HCT116 (cell line): ENCODE measurements at places on chromosomes 16 and 17.

DNA sequence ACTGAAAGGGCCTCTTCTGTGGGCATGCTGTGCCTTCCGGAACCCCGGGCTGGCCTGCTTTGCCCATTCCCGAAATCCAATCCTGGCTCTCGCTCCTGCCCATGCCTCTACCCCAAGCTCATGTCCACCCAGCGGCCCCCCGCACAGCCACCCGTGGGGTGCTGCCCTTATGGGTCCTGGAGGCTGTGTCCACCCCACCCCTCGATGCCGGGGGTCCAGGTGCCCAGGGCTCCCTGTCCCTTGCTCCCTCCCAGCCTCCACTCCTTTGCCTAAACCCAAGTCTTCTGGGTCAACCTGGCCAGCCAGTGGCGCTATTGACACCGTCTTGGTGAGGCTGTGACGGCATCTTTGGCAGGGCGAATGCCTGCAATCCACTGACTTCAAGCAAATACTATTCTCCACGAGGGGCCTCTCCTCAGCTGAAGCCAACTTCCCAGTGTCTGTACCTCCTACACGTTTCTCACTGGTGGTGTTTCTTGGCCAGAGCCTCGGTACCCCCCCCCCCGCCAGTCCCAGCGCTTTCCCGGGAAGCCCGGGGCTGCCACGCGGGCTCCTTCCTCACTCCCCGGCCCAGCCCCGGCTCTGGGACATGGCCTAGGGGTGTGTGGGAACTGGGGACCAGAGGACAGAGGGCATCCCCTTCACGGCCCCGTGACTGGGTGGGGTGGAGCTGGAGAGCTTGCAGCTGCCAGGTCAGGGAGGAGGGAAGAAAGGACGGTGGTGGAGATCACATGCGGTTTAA lies 12.2 kb upstream of the DUS1L start:
- DNase-seq: no peak

GRCh38 chr17:38742411-38743308 lies 5.5 kb downstream of the PCGF2 start:
- DNase-seq: no peak

GRCh38 chr16:578870-579405 lies 9.2 kb downstream of the PIGQ start:
- no peak for DNase-seq

DNA sequence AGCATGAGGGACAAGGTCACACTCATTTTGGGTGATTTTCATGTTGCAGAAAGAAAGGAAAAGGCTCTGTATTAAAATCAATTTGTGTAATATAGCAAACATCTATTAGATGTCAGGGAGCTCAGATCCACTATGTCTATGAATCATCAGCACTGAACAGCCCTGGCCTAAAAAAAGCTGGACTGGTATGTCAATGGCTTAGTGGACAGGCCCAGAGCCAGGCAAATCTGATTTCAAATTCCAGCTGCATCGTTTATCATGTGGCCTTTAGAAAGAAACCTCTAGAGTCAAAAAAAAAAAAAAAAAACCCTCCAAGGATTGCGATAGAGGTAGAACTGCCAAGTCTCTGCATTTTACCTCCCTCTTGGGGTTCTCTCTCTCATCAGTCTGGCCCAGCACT lies 5.4 kb downstream of the GAS7 start:
- no peak for DNase-seq

DNA sequence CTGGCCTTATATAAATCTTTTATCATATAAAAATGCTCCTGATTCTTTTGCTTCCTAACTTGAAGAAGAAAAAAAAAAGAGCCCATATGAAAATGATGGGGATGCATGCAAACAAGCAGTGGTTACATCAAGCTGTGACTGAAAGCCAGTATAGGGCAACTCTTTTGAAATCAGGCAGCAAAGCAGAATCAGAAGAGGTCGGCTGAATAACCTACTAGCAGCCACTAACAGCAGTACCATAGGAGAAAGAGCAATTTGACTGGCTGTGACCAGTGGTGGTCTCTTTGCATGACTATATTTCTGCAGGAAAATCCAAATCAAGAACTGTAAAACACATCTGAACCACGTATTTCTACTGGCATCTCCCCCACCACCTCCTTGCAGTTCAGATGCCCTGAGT lies 161.9 kb upstream of the C17orf78 start:
- no peak for DNase-seq

- no peak for DNase-seq
Observed at GRCh38 chr17:29225396-29225795, 21.3 kb upstream of the CRYBA1 start.

DNA sequence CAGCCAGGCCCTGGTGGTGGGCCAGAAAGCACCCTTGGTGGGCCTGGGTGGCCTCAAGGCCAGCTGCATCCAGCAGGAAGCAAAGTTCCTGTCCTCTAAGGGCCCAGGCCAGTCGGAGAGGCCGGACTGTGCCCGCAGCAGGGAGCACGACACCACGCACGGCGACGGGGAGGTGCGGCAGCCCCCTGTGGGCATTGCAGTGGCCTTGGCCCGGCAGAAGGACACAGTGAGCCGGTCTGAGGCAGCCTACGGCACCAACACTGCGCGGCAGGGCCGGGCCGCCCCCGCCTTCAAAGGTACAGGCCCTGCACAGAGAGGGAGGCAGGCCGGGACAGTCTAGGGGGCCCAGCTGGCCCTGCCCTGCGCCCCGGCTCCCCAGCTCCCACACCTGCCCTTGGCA lies 48.0 kb downstream of the BAHCC1 start:
- no peak for DNase-seq

DNA sequence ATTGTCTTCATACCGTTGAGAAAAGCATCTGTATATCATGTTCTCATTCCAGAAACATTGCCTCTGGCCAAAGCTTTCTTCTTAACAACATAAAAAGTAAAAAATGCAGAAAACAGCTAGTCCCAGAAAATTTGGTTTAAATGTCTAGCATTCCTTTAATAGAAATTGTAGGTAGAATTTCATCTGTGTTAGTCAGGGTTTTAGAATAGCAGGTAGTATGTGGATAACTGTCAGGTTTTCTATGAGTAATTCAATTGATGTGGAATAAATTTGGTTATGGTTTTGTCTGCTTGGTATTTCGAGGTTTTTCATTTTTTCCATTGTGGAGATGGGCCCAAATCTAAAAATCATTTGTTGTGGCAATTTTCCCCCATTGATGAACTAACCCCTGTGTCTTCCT lies 616.7 kb downstream of the KCNJ2 start:
- DNase-seq: no peak

DNA sequence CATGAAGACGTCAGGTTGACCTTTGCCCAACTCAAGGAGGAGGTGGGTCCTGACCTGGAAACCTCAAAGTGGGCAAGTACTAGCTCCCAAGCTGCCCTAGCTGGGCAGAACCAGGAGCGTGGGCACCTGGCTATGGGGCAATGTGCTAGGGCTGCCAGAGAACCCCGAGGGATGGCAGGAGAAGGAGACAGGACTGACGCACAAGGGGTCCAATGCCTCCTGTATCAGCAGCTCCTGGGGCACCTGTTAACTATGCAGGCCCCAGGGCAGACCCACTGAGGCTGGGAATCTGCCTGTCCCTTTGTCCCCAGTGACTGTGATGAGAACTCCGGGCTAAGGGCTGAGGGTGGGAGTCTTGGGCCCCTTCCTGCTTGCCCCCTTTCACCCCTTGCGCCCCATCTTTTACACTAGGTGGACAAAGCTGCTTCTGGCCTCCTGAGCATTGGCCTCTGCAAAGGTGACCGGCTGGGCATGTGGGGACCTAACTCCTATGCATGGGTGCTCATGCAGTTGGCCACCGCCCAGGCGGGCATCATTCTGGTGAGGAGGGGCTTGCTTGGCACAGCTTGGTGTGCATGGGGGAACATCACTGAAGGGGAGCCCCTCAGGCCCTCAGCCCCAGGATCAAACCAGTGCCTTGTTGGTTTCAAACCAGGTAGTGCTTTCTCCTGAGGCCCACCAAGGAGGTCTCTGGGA lies 7.7 kb downstream of the CHAD start:
- DNase-seq: no peak

GRCh38 chr16:56245197-56245596 lies 53.9 kb downstream of the GNAO1 start:
- no peak for DNase-seq
